ENCODE measurements at places on chromosomes 7 and 10.

DNA sequence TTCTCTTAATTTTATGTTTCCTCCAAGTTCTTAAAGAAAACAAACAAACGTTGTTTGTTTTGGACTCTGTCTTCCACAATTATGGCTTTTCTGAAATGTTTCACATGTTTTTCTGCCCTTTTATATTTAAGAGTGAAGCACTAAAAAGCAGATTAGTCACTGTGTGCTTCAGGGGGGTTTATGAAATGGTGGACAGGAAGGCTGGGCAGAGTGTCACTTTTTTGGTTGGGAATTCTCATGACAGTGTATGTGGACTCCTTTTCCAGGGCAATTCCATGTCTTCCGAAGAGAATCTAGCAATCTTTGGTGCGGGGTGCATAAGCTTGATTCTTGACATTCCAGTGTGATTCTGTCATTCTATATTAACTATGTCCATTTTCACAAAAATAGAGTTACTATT is 669.4 kb downstream of the PARD3 start:
- DNase-seq: no peak

DNA sequence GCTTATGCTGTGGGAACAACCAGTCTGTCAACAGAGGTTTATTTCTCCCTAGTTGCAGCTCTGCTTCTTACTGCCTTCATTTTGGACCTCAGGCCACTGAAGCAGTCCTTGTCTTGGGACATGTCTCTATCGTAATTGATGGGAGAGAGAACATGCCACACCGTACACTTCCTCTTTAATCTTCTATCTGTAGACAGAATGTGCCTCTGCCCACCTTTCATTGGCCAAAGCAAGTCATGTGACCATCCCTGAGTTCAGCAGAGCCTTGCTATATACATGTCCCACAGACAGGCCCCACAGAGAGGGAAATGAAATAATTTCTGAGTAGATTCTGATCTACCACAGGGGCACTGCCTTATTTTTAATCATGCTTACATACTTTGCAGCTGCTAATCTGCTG is 98.0 kb downstream of the KCND2 start:
- no peak for DNase-seq

DNA sequence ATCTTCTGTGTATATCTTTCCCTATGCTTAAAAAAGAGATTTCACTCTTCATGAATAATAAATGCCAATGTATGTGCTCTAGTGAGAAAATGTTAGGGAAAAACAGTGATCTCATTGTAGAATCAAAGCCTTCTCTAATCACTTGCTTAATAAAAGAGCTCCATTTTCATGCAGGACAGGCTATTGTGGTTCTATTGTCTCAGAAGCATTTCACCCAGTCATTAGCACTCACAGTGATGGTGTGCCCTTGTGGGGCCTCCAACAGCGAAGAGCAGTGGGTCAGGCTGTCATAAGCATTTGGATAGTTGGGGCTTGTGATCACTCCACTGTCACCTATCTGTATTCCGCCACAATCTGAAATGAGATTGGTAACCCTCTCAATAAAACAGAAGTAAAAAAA is 83.9 kb upstream of the RSU1 start:
- no peak for DNase-seq

GRCh38 chr10:89516149-89516832 is 19.1 kb downstream of the SLC16A12 start:
- no peak for DNase-seq

- no peak for DNase-seq
These were observed 199.6 kb upstream of the CELF2 start for GRCh38 chr10:10818082-10818481.

DNA sequence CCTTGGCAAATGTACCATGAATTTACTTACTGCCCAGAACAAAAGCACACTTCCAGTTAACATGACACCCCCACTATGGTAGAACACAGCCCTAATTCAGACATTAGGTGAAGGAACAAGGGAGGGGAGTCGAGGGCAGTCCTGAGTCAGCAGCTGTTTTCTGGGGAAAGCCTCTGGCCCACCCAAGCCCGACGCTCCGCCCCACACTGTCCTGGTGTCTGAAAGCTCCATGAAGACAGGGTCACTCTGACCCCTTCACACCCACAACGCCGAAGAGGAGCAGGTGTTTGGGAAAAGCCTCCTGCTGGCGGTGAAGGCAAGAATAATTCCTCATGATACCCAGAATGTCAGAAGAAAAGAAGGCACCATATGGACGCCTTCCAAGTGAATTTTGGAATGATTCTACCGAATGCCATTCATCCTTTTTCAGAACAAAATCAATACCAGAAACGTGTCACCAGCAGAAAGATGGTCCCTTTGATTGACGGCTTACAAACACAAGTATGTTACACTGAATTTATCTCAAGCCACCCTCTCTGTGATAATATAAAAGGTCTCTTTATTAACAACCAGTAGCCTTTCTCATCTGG is 172.1 kb downstream of the DIP2C start:
- no peak for DNase-seq

- DNase-seq: no peak
These were observed 317.8 kb downstream of the SNX13 start for GRCh38 chr7:17622451-17622850.

DNA sequence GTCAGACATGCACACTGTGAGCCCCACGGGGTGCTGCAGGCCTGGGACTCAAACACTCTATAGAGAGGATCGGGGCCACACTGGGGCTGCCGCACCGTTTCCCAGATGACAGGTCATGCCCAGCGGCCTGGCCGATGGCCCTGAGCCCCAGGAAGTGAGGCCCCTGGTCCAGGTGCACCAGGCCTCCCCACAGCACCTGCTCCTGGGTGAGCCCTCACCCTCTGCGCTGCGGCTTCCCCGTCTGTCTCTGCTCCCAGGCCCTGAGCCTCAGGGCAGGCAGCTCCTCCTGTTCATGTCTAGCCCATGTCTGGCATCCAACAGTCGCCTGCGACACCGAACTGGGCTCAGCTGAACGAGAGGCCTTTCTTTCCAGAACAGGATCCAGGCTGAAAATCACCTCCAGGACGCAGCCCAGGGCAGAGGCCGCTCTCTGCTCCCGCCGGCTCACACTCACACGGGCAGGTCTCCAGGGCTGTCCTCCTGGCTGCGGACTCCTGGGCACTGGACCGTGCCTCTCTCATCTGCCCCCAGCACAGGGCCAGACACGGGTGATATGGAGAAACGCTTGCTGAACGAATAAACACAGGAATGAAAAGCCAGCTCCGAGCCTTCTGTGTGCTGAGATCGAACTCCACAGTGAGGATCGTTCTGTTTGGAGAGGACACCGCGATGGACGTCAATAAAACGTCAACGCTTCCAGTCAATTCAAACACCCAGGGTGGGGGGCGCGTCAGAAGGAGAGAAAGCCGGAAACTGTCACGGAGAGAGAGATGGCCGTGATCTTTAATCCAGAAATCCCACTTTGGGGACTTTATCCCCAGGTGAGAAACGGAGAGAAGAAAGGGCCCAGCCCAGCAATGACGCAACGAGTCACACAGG is 202.4 kb downstream of the ELFN1 start:
- no peak for DNase-seq

DNA sequence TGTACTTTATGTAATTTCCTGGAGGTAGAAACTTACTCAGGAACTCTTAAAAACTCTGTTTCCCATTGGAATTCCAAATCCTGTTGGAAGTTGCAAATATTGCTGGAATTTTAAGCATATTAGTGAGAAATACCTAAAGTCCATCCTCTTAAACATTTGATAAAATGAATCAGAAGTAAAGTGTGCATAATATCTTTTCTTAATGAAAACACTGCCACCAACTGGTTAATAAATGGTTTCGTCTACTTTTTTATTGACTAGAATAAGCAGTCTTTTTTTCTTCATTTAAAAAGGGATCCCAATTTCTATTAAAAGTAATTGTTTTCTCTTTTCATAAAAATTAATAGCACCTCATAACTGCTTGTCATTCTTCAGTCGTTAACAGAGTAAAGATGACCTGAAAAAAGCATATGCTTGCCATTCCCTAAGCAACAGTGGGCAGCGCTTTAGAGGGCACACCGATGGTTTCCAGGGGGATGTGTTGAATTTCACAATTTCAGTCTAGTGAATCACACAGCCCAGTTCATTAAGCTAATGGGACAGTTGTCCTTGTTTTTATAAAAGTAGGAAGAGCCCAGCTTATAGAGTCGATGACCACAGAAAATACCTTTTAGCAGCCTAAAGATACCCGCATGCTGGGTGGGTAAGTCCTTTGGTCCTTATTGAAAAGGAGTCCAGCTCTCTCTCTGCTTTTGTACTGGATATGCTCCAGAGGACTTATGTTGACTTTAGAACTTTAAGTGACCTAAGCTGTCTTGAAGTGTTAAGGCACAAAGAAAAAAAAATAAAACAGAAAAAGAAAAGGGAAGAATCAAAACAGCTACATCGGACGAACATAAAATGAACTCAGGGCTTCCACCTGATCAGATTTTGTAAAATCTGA is 28.5 kb downstream of the NPS start:
- DNase-seq: no peak

DNA sequence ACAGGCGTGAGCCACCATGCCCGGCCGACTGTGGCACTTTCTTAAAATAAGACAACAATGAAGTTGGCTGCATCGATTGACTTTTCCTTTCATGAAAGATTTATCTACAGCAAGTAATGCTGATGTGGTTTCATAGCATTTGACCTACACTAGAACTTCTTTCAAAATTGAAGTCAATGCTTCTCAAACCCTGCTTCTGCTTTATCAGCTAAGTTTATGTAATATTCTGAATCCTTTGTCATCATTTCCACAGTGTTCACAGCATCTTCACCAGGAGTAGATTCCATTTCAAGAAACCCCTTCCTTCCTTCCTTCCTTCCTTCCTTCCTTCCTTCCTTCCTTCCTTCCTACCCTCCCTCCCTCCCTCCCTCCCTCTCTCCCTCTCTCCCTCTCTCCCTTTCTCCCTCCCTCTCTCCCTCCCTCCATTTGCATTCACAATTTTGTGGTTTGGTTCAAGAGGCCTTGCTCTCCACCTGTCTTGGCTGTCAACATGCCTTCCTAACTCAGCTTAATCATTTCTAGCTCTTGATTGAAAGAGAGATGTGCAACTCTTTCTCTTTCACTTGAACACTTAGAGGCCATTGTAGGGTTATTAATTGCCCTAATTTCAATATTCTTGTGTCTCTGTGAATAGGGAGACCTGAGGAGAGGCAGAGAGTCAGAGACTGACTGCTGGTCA is 52.1 kb downstream of the HDAC9 start:
- no peak for DNase-seq

- DNase-seq: no peak
These were observed 13.4 kb downstream of the LRRC18 start for GRCh38 chr10:48926255-48926654.

GRCh38 chr10:24623383-24623782 is 100.3 kb downstream of the ARHGAP21 start:
- no peak for DNase-seq

DNA sequence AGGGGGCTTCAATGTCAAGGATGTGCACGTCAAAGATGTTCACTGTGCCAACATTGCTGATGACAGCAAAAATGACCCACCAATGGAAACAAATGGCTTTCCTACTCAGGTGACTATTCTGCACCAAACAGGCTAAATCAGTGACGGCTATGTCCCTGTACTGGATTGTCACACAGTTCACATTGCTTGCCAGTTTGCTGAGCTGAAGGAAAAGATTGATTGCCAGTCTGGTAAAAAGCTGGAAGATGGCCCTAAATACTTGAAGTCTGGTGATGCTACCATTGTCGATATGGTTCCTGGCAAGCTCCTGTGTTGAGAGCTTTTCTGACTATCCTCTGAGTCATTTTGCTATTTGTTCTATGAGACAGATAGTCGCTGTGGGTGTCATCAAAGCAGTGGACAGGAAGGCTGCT is 202.2 kb upstream of the ETV1 start:
- no peak for DNase-seq

DNA sequence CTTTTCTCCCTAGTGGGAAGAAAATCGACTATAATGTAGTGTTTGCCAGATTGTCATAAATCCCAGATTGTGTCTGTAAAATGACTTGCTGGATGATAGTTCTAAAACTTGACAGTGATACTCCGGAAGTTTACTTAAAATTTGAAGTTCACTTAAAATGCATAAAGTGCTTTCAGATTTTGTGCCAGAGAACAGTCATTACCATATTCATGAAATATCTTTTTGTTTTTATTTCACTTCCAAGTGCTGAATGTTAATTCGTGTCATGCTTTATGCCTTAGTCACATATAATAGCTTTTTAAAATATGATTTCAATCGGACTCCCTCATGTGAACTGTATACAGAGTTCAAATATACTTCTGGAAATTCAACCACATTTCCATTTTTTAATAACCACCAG is 30.4 kb downstream of the PRPF18 start:
- no peak for DNase-seq

DNA sequence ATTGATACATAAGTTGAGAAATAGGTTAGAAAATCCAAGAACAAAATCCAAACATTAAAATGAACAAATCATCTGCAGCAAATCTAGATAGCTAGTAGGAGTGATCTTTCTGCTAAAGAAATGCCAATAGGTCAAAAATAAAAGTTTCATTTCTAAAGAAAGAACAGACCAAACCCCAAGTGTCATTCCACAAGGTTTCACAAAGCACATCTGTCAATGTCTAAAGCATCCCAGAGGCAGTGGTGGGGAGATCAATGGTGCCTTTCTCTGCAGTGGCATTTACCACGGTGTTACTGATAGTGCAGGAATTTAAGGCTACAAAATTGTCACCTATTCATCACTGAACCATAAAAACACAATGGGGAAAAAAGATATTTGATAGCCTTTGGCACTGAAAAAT is 147.9 kb downstream of the PARD3 start:
- no peak for DNase-seq

DNA sequence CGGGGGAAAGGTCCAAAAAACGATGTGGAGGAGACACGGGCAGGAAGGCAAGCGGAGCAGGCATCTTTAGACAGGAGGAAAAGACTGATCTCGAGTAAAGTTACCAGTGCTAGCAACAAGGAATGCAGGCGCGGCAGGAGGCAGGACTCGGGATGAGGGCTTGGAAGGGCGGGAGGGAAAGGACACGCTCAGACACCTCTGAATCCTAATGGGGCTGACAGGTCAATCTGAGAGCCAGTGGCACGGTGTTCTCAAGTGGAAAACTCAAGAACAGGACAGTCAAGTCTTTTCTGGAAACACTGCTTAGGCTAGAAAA is 155.3 kb upstream of the COBL start:
- DNase-seq: no peak

GRCh38 chr10:128001849-128002248 is 94.9 kb downstream of the PTPRE start:
- no peak for DNase-seq

- DNase-seq: no peak
These were observed 25.2 kb downstream of the ATRNL1 start for GRCh38 chr10:115118346-115118745.

GRCh38 chr10:3693022-3693697 is 91.8 kb downstream of the KLF6 start:
- DNase-seq: no peak

All from T-helper 17 cell (primary cell).